Activated naive CD4-positive, alpha-beta T cell (primary cell): ENCODE measurements at places on chromosomes 7 and 10.
A peak's percentile ranks its signal among the peaks of the same experiment; 100 is the strongest.

- DNase-seq: no peak
These were observed 99.6 kb upstream of the KMT2E start for GRCh38 chr7:104914421-104914820.

DNA sequence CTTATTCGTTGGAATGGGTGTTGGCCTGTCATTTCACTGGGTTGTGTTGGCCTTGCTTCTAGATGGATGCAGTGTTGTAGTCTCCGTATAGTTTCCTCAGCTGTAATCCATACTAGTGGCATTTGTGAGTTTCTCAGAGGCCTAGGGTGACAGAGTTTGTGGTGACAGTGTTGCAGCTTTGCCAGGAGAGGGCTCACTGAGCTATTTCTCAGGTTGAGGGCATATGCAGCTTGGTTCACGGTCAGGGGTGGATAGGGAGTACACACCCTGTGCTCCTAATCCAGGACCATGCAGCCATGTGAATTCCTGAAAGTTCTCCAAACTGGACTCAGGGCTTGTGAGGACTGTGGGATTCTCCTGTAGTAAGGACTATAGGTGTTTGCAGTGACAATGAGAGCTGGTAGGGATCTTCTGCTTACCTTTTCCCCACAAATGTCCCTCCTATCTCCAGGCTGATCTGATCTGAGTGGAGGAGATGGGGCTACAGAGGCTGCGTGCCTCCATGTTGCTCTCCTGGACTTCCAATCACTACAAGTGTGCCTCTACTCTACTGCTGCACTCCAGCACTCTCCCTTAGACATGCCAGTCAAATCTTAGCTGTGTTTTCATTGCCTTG, 229.0 kb downstream of the STK31 start:
- no peak for DNase-seq

- no peak for DNase-seq
These were observed 3.6 kb downstream of the CLDN15 start for GRCh38 chr7:101233907-101234547.

DNA sequence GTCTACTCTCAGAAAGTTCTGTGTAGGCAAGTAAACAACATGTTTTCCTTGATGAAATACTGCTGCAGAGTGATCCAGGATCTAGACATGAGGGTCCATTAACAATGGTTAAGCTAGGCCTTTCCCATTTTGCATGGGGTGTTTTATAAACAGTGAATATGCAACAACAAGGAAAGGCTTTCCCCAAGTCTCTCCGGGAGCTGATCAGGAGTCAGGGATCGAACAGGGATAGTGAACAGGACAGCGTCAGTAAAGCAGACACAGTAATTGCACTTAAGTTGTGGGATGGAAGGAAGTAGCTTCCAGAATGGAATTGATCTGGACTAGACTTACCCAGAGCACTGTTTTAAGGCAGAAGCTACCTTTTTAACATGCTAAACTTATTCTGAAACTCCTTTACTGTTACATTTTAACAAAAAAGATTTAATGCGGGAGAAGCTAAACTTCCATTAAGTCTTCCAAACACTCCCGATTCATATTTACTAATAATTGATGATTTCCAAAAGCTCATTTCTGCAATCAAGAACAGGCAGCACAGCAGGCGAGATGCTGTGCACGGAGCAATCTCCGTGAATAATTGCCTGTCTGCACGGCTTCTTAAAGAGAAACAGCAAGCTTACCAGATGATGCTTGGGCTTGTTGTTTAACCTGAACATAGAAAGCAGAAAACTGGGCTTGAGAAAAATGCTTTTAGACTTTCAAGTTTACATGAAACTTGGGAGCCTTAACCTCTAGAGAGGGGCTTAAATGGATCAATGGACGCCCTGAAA, 50.3 kb upstream of the DOCK1 start:
- DNase-seq: no peak

GRCh38 chr7:741191-741671, 14.2 kb upstream of the PRKAR1B start:
- DNase-seq: no peak

GRCh38 chr7:38660427-38661099, 29.4 kb upstream of the AMPH start:
- DNase-seq: no peak

DNA sequence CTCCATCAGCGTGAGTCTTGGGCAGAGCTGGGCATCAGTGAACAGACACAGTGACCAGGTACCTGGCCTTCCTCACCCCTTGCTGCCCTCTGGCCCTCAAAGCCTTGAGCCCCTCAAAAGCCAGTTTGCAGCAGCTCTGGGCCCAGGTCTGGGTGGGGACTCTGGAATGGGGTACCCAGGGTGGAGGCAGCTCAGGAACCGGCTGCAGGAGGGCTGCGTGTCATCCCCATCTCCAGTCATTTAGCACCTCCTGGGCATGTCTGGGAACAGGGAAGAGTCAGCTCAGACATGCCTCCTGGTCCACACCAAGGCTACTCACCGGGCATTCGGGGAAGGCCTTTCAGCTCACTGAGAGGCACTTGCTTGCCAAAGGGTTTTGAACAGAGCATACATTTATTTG, 503.3 kb downstream of the TCERG1L start:
- no peak for DNase-seq

GRCh38 chr10:72001033-72001395, 36.8 kb downstream of the CHST3 start:
- DNase-seq: no peak

GRCh38 chr10:600234-600633, 89.2 kb downstream of the DIP2C start:
- no peak for DNase-seq

DNA sequence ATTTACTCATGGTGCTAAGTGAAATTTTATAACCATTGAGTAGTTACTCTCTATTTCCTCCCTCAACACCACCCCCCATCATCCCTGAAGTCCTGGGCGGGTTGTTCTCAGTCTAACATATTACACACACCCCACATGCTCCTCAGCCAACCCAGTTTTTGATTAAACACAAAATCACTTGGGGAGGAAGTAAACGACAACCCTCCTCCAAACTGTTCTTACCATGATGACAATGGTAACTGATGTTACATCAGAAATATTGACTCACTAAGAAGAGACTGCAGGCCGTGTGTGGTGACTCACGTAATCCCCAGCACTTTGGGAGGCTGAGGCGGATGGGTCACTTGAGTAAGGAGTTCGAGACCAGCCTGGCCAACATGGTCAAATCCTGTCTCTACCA, 44.2 kb downstream of the RAB11FIP2 start:
- no peak for DNase-seq

GRCh38 chr10:36141856-36142560, 499.9 kb upstream of the FZD8 start:
- no peak for DNase-seq

- DNase-seq: no peak
These were observed 34.9 kb upstream of the SH2B2 start for GRCh38 chr7:102251531-102252365.

- DNase-seq: no peak
These were observed 5.4 kb downstream of the SAP25 start for GRCh38 chr7:100568176-100568895.

DNA sequence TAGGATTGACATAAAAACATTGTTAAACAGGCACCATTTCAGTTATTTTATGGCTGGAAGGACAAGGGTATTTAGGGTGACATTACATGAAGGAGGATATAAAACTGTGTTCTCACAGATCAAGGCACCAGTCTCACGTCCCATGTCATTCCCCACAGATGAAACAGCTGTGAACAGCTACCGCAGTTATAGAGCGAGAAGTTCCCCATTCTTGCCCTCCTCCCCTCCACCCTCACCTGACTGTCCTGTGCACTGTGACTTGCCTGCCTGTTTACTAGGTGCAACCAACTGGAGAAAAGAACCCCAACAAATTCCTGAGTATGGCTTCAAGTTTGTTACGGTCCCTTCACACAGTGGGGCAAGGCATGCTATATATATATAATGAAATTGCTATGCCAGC, 141.6 kb downstream of the SND1 start:
- no peak for DNase-seq

- no peak for DNase-seq
These were observed 14.0 kb upstream of the BLNK start for GRCh38 chr10:96285331-96285752.

DNA sequence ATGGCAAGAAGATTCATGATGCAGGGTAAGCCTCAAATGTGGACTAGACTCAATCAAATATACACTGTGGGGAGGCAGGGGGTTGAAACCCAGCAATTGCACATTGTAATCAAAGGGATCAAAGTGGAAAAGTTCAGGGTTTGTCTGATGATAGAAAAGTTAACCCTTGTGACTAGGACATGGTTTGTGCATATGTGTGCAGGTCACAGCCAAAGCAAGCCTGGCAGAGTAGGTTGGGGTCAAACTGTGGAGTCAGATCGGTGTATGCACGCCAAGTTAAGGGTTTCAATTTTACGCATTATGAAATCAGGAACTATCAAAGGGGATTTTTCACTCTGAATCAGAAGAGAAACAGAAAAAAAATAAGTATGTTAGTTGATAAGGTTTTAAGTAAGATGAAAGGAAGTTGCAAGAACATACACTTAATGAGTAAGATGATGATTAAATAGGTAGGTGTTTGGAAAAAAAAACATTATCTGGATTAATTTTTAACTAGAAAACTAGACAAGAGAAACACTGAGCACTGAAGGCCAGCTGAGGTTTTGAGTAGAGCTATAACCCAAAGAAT, 188.3 kb downstream of the DGKB start:
- no peak for DNase-seq

- no peak for DNase-seq
These were observed 224.0 kb upstream of the GRB10 start for GRCh38 chr7:51006483-51007235.

DNA sequence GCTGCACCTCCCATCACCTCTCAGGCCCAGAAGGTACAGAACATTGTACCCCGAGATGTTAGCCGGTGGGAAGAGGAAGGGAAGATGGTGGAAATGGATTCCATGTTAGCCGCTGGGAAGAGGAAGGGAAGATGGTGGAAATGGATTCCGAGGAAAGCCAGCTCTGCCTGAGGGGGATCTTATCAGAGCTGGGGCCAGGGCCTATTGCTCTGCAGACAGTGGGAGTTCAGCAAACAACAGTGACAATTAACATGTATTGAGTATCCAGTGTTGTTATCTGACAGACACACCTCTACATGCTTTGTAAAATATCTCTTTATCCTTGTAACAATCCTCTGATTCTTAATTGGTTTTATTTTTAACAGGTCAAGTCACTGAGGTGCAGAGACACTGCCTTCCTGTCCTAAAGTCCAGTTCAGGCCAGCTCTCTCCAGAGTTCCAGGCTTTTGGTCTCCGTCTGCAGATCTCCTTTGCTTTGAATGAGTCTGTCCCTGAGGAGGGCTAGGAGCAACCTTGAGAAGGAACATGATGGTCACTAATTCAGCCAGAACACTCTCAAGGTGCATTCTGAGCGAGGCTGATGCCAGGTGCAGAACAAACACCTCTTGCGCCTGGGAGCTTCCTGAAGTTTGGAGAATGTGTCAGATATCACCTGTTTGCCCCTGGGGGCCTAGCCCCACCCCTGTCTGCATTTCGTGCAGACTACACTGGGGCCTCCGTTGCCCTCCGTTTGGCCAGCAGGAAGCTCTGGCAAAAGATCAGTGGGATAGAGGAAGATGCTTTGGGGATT, 82.4 kb upstream of the PODXL start:
- no peak for DNase-seq

- DNase-seq: no peak
These were observed 12.8 kb downstream of the UBE2D4 start for GRCh38 chr7:43938892-43939482.

- no peak for DNase-seq
These were observed 87.8 kb downstream of the BTRC start for GRCh38 chr10:101441541-101442455.

- no peak for DNase-seq
These were observed 229.3 kb downstream of the DGKB start for GRCh38 chr7:14673202-14673601.

- DNase-seq: no peak
These were observed 435.0 kb downstream of the POM121L12 start for GRCh38 chr7:53470336-53470970.

DNA sequence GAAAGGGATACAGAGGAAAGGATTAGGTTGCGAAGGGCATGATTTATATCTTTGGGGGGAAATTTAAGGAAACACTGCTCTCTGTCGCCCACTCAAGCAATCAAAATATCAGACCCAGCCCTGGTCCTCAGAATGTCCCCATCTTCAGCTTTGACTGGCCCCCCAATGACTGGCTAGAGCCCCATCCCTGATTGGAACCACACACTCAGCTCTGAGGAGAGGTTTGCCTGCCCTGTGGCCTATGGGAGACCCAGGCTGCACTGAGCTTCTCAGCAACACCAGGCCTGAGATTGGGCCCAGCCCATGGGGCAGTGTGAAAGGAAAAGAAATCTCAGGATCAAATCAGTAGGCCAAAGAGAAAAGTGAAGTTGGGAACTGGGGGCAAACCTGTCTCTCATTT, 69.5 kb downstream of the ADCYAP1R1 start:
- no peak for DNase-seq

DNA sequence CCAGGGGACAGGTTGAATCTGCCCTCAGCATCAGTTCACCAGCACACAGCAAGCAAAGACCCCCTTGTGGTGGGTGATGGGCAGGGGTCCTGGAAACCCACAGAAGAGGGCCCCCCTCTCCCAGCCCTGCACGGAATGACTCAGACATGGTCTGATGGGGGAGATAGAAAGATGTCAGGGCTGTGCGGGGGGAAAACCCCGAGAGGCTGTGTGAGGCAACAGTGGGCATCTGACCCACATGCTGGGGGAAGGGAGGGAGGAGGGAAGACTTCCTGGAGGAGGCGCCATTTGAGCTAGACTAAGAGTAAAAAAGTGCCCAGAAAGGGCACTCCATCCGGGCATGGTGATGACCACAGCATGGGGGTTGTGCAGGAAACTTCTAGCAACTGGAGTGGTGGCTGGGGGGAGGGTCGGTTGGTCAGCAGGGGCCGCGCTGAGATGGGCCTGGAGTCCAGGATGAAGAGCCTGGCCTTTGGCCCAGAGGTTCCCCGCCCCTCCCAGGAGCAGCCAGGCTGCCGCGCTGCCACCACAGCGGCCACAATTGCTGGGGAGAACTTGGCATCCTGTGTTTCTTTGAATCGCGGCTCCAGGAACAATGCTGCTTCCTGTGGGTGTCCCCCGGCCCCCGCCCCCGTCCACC, 2.5 kb downstream of the LFNG start:
- peak; percentile 20 for DNase-seq

GRCh38 chr7:24024276-24025068, 259.5 kb upstream of the NPY start:
- no peak for DNase-seq

DNA sequence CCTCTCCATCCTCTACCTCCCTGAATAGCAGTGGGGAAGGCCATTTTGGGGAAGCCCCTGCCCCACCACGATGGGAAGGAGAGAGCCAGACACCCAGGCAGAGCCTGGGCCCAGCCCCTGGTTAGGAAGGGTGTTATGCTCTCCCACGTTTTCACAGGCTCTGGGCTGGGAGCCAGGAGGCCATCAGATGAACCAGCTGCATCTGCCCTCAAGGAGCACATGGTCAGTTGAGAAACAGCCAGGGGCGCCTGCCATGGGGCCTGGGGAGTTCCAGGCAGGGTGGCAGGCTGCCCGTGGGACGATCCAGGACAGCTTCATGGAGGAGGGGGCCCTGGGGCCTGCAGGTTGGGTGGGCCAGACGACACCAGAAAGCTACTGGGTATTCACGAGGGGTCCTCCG, 47.5 kb downstream of the CAMK2B start:
- DNase-seq: no peak
